ENCODE measurements at places on chromosomes 1 and 21. TPM values are rescaled to one million over a fixed set of nuclear protein-coding genes. Genes with fewer than 3 reads are reported as not detected.

The ETV3L gene
- polyA plus RNA-seq, result not detected

The CRNN gene
- polyA plus RNA-seq, result not detected

The LIPI gene
- not detected for polyA plus RNA-seq

The SLC66A1 gene
- polyA plus RNA-seq, result 8.6 TPM

The CRYAA gene
- not detected for polyA plus RNA-seq

DNA sequence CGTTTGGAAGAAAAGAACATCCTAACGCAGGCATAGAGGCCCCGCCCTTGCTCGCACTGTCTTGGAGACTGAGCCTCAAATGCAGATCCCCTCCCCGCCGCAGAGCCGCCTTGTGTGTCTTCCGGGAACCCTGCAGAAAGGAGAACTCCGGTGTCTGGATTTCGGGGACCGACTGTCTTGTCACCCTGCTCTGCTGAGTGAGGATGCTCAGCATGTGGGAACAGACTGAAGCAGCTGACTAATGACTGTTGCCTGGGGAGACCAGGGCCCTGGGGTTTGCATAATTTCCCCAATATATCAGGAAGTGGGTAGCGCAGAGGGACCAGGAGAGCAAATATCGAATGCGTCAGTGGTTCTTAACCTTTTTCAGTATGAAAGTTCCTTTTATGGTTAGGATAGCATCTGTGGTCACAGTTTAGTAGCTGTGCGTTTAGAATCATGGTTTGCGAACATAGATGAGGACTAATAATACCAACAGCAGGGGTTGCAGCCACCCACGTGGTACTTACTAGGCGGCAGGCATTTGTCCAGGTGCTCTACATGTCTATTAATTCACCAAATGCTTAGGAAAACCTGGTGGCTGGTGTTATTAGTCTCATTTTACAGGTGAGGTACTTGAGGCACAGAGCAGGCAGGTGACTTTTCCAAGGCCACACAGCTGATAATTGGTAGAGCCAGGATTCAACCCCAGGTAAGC is 14.3 kb downstream of the GPR137B start:
- no peak for DNase-seq

DNA sequence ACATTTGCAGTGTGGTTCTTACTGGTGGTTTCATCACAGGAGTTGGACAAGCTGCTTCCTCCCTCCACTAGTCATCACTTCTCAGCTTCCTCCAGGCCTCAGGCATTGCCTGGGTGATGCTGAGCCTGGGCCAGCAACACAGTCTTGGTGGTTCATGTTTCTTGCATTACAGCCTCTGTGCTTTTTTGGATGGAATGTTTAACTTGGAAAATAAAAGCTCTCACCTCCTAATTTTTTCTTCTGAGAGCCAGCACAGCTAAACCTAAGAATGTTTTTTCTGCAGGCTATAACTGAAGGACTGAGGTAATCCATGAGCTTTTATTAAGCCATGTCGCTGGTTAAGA is 66.1 kb upstream of the RHOU start:
- no peak for DNase-seq

- no peak for DNase-seq
Observed at GRCh38 chr1:151939779-151940178, 30.5 kb upstream of the THEM4 start.
